ENCODE measurements at places on chromosomes 6 and 20.

- DNase-seq, result no peak
Measured at GRCh38 chr6:31308050-31308844, 36.4 kb upstream of the HLA-C start.

DNA sequence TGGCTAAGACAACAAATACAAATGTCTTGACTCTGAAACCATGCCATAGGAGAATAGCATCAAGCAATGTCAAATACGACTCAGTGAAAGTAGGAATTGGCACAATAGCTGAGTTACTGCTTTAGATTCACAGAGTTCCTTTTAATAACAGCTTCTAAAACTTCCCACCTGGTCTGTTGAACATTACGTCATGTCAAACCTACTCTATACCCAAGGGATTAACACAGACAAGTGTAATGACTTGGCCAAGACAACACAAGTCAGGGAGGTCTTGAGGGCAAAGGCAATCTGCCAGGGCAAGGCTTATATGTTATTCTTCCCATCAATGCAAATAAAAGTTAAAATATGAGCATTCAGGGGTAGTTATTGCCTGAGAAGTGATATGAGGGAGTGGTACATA is 265.1 kb upstream of the PRDM1 start:
- no peak for DNase-seq

GRCh38 chr6:13229205-13230085 is 98.9 kb downstream of the TBC1D7 start:
- DNase-seq, result no peak

GRCh38 chr6:89862698-89863097 is 31.6 kb upstream of the GJA10 start:
- DNase-seq, result no peak

DNA sequence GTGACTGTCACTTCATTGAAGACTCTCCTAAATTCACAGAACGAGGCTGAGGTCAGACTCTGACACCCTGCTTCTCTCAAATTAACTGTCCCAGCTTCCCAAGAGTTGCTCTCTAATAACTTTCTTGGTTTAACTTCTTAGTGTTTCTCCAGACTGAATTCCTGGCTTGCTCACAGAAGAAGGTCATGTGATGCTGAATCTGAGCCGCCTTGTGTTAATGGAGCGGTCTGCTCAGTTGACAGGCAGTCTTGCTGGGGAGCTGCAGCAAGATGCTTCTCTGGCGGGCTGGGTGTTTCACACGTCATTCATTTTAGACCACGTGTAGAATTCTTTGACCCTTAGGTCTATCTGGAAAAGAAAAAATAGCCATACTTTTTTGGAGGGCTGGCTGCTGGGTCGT is 107.3 kb downstream of the FOXO3 start:
- DNase-seq, result no peak

DNA sequence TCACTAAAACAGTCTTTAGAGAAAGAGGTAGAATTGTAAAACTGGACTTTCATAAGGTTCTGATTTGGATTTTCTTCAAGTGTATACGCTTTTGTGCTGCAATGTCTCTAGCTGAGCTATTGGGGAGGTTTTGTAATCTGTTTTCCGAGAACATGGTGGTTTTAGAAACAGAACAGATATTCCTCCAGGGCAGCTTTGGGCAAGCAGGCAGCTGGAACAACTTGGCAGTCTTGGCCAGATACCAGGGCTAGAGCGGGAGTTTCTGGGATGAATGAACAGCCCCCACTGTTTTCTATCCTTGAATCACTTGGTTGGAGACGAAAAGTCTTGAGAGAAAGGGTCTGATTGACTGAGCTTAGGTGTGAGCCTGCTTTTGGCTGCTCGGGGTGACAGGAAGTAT is 17.1 kb upstream of the ARMC2 start:
- DNase-seq, result no peak

All from hepatic stellate cell (primary cell).